SJCRH30 (cell line): ENCODE measurements at places on chromosomes 11 and 22.
A peak's percentile ranks its signal among the peaks of the same experiment; 100 is the strongest.

- DNase-seq = peak; percentile 87
- H3K27ac ChIP-seq = no peak overlapping the region
- H3K36me3 ChIP-seq = no peaks in the 10 kb centered on the region
- H3K4me3 ChIP-seq = no peak overlapping the region
- H3K4me1 ChIP-seq = peaks cover 8% of the 10 kb centered on the region
These were observed 46.0 kb upstream of the PARVA start for GRCh38 chr11:12331239-12331874.

DNA sequence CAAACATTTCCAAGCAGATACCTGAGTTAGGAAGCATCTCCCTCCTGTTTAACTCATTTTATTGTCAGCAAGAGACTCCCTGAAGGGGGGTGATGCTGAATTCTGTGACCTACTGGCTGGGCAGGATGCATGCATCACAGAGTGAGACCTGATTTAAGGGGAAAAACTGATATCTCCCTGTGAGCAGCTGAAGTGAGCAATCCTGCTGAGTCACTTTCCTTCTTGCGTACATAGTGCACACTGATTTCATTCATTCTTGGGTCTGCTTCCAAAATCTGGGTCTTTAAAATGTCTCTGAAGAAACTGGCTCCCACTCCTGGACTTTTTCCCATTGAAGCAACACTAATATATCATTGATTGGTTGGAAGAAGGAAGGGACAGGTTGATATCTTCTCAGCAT is 23.3 kb downstream of the P4HA3 start:
- no peaks in the 10 kb centered on the region for H3K4me1 ChIP-seq
- no peak overlapping the region for H3K4me3 ChIP-seq
- H3K27me3 ChIP-seq = no peaks in the 10 kb centered on the region
- no peak overlapping the region for H3K27ac ChIP-seq

DNA sequence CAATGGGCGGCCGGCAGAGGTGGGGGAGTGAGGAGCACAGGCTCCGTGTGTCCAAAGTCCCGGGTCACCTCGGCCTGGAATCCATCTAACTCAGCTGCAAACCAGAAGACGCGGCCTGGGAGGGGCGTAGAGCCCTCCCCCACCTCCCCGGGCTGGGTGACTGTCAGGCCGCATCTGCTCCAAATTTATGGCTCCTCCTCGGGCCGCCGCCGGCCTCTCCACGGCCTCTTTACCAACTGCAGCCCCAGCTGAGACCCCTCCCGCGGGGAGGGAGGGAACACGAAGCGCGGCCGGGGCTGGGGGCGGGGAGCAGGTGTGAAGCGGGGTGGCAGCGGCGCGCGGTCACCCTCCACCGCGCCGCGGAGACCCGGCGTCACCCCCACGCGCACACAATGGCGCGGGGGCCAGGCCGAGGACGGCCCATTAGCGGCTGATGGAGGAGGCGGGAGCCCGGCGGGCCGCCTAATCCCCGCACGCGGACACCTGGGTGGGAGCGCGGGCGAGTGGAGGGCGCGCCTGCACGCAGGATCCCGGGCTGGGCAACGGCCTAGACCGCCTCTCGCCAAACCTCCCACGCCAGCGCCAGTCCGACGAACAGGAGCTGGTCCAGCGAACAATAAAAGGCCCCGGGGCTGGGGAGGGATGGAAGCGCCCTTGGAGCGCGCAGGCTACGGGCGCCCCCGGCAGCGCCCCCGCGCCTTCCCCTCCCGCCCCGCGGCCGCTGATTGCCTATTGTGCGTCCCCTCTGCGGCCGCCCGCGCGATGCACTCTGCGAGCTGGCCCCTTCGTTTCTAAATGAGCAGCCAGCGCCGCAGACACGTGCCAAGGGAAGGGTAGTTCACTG is 25.9 kb upstream of the ROBO3 start:
- peak; percentile 28 for DNase-seq
- H3K27me3 ChIP-seq = peaks cover 39% of the 10 kb centered on the region
- H3K4me1 ChIP-seq = no peaks in the 10 kb centered on the region
- peak overlapping the region; percentile 59 for H3K4me3 ChIP-seq

DNA sequence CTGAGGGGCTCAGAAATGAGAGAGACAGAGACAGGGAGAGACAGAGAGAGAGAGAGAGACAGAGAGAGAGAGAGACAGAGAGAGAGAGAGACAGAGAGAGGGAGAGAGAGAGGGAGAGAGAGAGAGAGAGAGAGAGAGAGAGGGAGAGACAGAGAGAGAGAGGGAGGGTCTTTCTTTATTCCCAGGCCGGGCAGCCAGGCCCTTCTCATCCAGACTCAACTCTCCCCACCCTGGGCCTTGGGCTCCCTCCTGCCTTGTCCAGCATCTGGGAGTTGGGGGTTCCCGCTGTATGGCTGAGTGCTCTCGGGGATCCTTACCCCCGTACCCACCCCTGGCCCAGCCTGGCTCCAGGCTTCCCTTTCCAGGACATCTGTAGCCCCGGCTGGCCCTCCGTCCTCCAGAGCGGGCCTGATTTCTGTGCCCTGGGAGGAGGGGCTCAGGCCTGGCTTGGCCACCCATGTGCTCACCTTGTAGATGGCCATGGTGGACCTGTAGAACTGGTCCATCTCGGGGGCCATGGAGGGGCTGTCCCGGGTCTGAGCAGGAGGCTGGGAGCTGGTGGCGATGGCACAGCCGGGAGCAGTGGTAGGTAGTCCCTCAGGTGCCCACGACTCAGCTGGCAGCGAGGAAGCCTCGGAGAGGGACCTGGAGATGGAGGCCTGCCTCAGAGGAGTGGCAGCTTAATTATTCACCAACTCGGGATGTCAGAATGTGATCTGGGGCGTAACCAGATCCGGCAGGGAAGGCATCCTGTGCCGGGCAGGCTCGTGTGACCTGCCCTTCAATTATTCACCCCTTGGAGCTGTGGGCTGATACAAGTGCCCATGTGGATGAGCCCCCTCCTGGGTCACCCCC is at the start of gene BAIAP2L2:
Gene BAIAP2L2, minus strand, starts transcription at position 677 of the 855 bp plus-strand sequence. Its CDS starts 159 bp downstream, at position 518.
- no peak within 1 kb of the TSS for H3K27ac ChIP-seq
- peaks cover 11% of the 10 kb centered on the region for H3K4me1 ChIP-seq
- H3K36me3 ChIP-seq = no peaks in the 10 kb centered on the region
- H3K4me3 ChIP-seq = no peak within 1 kb of the TSS

DNA sequence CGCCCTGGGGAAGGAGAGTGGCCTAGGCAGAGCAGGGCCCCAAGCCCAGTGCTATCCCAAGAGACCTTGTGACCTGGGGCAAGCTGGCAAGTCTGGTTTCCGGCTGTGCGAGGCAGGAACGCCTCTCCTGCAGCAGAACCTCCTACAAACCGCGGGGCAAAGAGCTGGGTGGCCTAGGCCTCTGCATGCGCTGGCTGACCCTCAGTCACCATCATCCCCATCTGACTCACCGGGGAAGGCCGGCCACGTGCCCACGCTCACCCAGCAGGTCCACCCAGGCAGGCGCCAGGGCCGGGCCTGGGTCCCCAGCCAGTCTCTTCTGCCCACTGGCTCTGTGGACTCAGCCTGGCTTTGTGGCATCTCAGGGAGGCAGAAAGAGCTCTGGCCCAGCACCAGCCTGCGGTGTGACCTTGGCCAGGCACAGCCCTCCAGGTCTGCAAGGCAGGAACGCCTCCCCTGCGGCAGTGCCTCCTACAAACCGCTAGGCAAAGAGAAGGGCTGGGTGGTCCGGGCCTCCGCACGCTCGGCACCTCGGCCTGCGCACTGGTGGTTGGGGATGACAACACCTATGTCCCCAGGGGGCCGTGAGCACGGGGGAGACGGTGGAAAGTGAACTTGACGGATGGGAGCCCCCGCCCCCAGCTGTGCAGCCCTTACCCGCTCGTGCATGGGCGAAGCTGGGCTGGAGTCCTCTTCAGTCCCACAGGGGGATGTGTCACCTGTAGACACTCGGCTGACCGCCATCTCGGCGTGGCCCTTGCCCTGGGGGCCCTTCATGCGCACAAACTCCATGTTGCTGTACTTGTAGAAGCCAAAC is 38.2 kb downstream of the KIAA0930 start:
- H3K4me1 ChIP-seq = peaks cover 23% of the 10 kb centered on the region
- no peak for DNase-seq
- H3K4me3 ChIP-seq = no peak overlapping the region
- H3K27me3 ChIP-seq = no peaks in the 10 kb centered on the region
- peak overlapping the region; percentile 85 for H3K27ac ChIP-seq

GRCh38 chr22:42184852-42185251 is 54.2 kb upstream of the CYP2D6 start:
- H3K36me3 ChIP-seq = no peaks in the 10 kb centered on the region
- no peak overlapping the region for H3K27ac ChIP-seq
- H3K4me1 ChIP-seq = peaks cover 4% of the 10 kb centered on the region
- no peak for DNase-seq

GRCh38 chr11:69218271-69218682 is 62.5 kb downstream of the SMIM38 start:
- H3K4me3 ChIP-seq = no peak overlapping the region
- H3K27me3 ChIP-seq = no peaks in the 10 kb centered on the region
- DNase-seq = no peak
- H3K36me3 ChIP-seq = no peaks in the 10 kb centered on the region

- H3K27me3 ChIP-seq = no peaks in the 10 kb centered on the region
- H3K36me3 ChIP-seq = peaks cover 37% of the 10 kb centered on the region
- peak overlapping the region; percentile 96 for H3K4me3 ChIP-seq
- H3K4me1 ChIP-seq = no peaks in the 10 kb centered on the region; the same call in 1 of the 2 replicates
These were observed 704 bp upstream of the CFL1 start for GRCh38 chr11:65858681-65859087.

GRCh38 chr11:114088216-114088615 is 28.7 kb downstream of the ZBTB16 start:
- no peaks in the 10 kb centered on the region for H3K36me3 ChIP-seq
- no peak overlapping the region for H3K4me3 ChIP-seq
- no peaks in the 10 kb centered on the region for H3K4me1 ChIP-seq
- no peak overlapping the region for H3K27ac ChIP-seq
- DNase-seq = no peak
- no peaks in the 10 kb centered on the region for H3K27me3 ChIP-seq

- H3K36me3 ChIP-seq = no peaks in the 10 kb centered on the region
- DNase-seq = peak; percentile 35
- H3K4me1 ChIP-seq = peaks cover 21% of the 10 kb centered on the region
- peak overlapping the region; percentile 76 for H3K27ac ChIP-seq
These were observed 539.3 kb upstream of the B3GAT1 start for GRCh38 chr11:134951305-134951700.

GRCh38 chr11:2579315-2580060 is 120.3 kb downstream of the KCNQ1OT1 start:
- no peak overlapping the region for H3K27ac ChIP-seq
- DNase-seq = peak; percentile 35
- H3K4me1 ChIP-seq = peaks cover 22% of the 10 kb centered on the region
- no peaks in the 10 kb centered on the region for H3K36me3 ChIP-seq
- H3K27me3 ChIP-seq = no peaks in the 10 kb centered on the region

DNA sequence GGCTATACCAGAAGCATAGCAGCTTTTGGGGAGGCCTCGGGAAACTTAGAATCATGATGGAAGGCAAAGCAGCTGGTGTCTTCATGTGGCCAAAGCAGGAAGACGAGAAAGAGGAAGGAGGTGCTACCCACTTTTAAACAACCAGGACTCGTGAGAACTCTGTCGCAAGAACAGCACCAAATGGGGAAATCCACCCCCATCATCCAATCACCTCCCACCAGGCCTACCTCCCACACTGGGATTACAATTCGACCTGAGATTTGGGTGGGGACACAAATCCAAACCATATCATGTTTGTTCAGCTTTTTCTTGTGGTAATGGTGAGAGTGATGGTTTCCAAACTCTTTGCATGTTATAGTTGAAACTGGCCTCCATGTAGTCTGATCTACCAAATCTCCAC is 32.5 kb upstream of the OR10D3 start:
- no peak overlapping the region for H3K4me3 ChIP-seq
- H3K27me3 ChIP-seq = no peaks in the 10 kb centered on the region
- no peaks in the 10 kb centered on the region for H3K4me1 ChIP-seq
- no peaks in the 10 kb centered on the region for H3K36me3 ChIP-seq
- no peak overlapping the region for H3K27ac ChIP-seq

DNA sequence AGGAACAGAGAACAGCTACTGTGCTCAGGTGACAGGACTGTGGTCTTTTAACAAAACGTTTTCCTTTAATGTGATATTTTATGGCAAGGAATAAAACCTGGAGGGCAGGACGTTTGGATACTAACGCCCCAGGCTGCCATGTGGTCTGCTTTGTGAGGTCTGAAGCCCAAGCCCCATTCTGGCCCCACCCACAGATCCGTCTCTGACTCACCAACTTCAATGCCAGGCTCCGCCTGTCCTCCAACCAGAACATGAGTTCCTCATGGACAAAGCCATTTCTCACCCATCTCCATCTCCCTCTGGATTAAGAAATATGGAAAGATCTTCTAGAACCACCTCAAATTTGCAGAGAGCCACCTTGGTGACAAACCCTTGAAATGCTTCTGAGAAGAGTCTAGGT is 148.8 kb downstream of the CRYBB2 start:
- peak; percentile 31 for DNase-seq
- H3K36me3 ChIP-seq = peaks cover 14% of the 10 kb centered on the region
- H3K4me1 ChIP-seq = peaks cover 3% of the 10 kb centered on the region; the same call in 1 of the 2 replicates
- no peak overlapping the region for H3K4me3 ChIP-seq

DNA sequence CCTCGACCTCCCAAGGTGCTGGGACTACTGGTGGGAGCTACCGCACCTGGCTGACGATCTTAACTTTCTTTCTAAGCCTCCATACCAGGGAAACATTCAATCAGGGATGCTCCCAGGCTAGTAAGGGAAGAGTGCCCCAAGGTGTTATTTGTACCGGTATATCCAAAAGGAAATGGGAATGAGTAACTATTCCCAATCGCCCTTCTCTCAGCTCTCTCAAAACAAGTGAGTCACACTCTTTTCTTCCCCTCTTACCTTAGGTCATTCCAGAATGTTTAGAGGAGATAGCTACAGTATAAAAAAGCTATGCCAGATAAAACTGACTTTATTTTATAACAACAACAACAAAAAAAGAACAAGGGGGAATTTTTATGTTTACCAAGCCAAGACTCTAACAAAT is 13.7 kb downstream of the DCDC1 start:
- H3K27me3 ChIP-seq = no peaks in the 10 kb centered on the region
- H3K4me1 ChIP-seq = no peaks in the 10 kb centered on the region

- DNase-seq = peak; percentile 58
- H3K27ac ChIP-seq = no peak overlapping the region
- H3K36me3 ChIP-seq = no peaks in the 10 kb centered on the region
These were observed 164.4 kb upstream of the ZBED5 start for GRCh38 chr11:11022125-11022730.

DNA sequence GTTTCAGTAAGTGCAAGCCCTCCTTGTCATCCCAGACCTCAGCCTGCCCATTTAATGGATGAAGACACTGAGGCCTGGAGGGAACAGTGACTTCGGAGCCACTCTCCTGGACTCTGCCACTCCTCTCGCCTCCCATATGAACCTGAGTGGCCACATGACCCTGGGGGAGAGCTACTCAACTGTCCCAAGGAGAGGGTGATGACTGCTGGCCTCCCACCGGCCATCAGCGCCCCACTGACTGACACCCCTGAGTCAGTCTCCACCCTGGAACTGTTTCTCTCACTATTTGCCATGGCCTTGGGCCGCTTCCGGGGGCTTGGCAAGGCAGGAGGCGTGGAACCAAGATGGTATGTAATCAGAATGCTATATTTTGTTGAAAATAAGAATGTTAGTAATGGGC is 17.1 kb downstream of the LRP5 start:
- no peak for DNase-seq
- H3K27me3 ChIP-seq = no peaks in the 10 kb centered on the region
- no peak overlapping the region for H3K4me3 ChIP-seq
- peaks cover 11% of the 10 kb centered on the region; the same call in 1 of the 2 replicates for H3K36me3 ChIP-seq
- peaks cover 35% of the 10 kb centered on the region for H3K4me1 ChIP-seq
